Lower lobe of right lung (tissue), 2 donors: ENCODE measurements at places on chromosomes 3 and 15.

DNA sequence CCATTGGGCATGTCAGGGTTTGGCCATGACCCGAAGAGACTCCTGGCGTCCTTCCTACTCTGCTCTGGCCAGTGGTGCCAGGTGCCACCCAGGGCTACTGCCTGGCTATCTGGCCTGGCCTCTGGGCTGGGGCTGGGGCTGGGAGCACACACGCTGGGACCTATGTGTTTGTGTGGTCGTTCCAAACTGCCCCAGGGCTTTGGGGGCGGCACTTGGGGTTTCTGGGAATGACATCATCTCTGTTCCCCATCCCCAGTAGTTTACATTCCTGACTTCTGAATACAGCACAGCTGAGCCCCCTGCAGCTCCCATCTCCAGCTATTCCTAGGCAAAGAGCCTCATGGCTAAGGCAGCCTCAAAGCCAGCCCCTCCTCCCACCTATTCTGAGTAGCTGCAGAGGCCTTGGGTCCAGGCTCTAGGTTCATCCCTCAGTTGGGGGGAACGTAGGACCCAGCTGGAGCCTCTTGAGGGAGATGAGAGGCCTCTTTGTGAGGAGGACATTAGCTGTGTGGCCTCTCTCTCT is 24.3 kb downstream of the PLEKHO2 start:
- no peak overlapping the region for H3K27ac ChIP-seq
- no peak overlapping the region for H3K4me3 ChIP-seq
- peaks cover 12% of the 10 kb centered on the region for H3K4me1 ChIP-seq
- DNase-seq = no peak

GRCh38 chr3:42612217-42612616 is 11.7 kb downstream of the NKTR start:
- H3K4me1 ChIP-seq = peaks cover 52% of the 10 kb centered on the region
- peaks cover 9% of the 10 kb centered on the region for H3K36me3 ChIP-seq
- no peaks in the 10 kb centered on the region for H3K27me3 ChIP-seq

GRCh38 chr3:23589602-23590001 is 216.2 kb upstream of the UBE2E1 start:
- no peak for DNase-seq
- H3K4me3 ChIP-seq = no peak overlapping the region
- no peak overlapping the region for H3K27ac ChIP-seq
- no peaks in the 10 kb centered on the region for H3K4me1 ChIP-seq
- H3K36me3 ChIP-seq = no peaks in the 10 kb centered on the region

GRCh38 chr3:66041116-66041515 is 2.4 kb upstream of the MAGI1 start:
- no peak for DNase-seq
- no peak overlapping the region for H3K4me3 ChIP-seq
- H3K4me1 ChIP-seq = peaks cover 14% of the 10 kb centered on the region
- H3K27ac ChIP-seq = no peak overlapping the region
- H3K36me3 ChIP-seq = no peaks in the 10 kb centered on the region

- DNase-seq = no peak
- H3K36me3 ChIP-seq = no peaks in the 10 kb centered on the region
- H3K4me3 ChIP-seq = no peak overlapping the region
- no peaks in the 10 kb centered on the region for H3K27me3 ChIP-seq
Observed at GRCh38 chr15:62269504-62269903, 104.4 kb upstream of the C2CD4B start.

DNA sequence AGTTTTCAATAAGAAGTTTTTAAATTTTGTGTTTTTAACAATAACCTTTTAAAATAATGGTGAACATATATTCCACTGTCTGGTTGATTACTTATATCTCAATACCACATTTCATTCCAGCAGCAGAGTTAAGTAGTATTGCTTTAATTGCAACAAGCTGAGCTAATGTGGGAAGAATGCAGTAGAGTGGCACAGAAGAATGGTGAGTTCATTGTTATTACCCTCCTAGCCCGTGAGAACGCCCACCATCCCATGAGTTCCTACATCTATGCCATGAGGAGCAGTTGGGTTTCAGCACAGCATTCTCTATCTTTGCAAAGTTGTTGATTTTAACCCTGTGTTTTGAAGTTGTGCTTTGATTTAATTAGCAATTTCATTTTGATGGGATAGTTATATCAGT is 17.8 kb upstream of the NR2E3 start:
- no peaks in the 10 kb centered on the region for H3K36me3 ChIP-seq
- H3K27ac ChIP-seq = no peak overlapping the region
- DNase-seq = no peak
- H3K27me3 ChIP-seq = no peaks in the 10 kb centered on the region

GRCh38 chr15:55872471-55872870 is 120.9 kb downstream of the NEDD4 start:
- no peaks in the 10 kb centered on the region for H3K4me1 ChIP-seq
- no peaks in the 10 kb centered on the region for H3K27me3 ChIP-seq
- H3K4me3 ChIP-seq = no peak overlapping the region
- no peak for DNase-seq
- no peak overlapping the region for H3K27ac ChIP-seq
